ENCODE measurements at places on chromosomes 4 and X.

DNA sequence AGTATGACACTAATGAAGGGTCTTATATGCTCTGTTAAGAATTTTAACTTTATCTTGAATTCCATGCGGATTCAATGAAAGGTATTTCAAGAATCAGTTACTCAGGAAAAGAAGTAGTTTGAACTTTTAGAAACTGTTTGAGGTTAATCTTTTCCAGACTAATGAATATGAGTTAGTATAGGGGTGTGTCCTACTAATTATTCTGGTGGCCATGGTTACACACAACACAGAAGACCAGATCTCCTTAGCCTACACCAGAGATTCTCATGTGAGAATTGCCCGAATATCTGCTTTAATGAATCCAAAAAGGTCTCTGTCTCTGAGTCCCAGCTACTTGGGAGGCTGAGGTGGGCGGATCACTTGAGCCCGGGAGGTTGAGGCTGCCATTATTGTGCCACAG is 100.4 kb downstream of the MMRN1 start:
- no peak for DNase-seq

DNA sequence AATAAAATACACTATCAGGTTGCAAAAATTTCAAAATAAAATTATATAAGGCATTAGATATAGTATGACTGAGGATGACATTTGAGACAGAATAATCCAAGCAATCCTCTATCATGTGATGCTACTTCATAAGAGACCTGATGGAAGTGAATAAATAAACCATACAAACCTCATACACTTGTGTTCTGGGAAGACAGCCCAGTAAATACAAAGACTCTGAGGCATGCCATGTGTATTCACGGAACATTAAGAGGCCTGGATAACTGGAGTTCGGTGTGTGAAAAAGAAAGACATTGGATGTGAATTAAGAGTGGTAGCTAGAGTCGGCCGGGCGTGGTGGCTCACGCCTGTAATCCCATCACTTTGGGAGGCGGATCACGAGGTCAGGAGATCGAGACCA is 364.2 kb downstream of the ADAM29 start:
- DNase-seq: no peak

DNA sequence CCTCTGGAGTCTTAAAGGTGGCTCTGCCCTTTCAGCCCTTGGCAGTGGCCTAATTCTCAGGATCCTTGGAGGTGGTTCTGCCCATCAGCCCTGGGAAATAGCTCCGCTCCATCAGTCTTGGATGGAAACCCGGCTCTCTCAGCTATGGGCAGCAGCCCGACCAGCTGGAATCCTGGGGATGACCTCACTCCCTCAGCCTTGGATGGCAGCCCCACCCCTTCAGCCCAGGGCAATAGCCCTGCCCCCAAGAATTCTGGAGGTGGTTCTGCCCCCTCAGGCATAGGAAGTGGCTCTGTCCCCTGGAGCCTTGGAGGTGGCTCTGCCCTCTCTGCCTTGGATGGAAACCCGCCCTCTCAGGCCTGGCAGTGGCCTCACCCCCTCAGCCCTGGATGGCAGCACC is 127.7 kb downstream of the RBMX2 start:
- no peak for DNase-seq

GRCh38 chrX:150192816-150193215 is 170.3 kb upstream of the MAMLD1 start:
- DNase-seq: no peak

DNA sequence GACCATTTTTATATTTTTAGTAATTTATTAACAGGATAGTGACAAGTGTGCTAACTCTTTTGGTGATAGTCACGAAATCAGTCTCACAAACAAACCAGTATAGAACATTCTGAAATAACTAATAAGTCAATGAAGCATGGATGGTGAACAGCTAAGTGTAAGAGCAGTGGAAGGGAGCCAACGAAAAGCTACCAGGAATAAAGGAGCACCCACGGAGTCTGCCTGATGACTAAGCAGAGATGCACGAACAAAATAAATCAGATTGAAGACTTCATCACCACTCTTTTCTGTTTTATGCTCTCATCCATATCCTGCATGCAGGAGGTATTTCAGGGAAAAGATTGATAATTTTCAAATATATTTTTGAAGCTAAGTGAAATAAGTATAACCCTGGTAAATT is 891.1 kb upstream of the HS3ST1 start:
- no peak for DNase-seq

- no peak for DNase-seq
Observed at GRCh38 chr4:40190880-40191815, 5.7 kb upstream of the RHOH start.

- no peak for DNase-seq
Observed at GRCh38 chr4:107650251-107650650, 69.8 kb downstream of the PAPSS1 start.

DNA sequence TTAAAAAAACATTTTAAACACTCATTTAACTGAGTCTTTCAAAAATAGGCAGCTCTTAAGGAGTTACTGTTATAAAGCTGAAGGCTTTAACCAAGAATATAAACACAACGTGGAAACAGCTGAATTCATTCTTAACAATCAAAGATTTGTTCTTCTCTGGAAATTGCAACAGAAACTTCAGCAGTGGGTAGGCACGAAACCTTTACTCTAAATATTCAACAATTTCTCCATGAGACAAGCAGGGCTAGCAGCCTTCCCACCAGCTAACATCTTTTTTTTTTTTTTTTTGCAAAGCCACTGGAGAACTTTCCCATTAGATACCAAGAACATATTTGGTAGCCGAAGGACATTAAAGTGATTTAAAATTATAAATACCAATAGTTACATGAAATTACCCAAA is 78.2 kb upstream of the PRSS48 start:
- no peak for DNase-seq

DNA sequence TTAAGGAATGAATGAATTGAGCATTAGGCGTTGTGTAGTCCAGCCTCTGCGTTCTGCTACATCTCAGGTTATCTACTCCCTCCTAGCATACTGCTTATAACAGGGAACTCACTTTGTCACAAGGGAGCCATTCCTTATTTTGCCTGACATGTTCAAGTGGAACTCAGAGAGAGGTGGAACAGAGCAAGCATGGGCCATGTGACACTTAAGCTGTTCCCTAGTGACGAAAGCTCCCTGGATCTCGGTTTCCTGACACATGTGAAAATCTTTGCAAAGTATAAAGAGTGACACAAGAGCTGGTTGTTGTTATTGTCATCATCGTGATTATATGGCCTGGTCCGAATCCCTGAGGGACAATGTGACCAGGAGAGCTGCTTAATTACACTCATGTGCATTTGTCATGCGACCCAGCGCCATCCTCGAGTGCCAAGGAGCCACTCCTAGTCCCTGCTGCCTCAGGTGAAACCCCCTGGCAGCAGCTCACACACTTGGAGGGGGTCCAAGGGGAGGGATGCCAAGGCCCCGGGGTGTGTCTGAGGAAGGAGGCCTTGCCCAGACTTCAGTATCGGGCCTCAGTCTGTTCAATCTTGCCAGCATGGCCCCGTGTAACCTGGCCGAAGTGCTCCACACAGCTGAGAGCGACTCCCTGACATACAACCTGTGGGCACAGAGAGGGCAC is 98.5 kb upstream of the MAP3K15 start:
- no peak for DNase-seq

DNA sequence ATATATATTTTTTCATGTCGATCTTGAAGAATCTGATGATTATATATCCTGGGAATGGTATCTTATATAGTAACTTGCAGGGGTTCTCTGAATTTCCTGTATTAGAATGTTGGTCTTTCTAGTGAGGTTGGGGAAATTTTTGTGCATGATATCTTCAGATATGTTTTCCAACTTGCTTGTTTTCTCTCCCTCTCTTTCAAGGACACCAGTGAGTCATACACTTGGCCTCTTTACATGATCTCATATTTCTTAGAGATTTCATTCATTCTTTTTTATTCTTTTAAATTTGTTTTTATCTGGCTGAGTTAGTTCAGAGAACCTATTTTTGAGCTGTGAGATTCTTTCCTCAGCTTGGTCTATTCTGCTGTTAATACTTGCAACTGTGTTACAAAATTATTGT is 27.2 kb upstream of the C4orf17 start:
- no peak for DNase-seq

- DNase-seq: no peak
Observed at GRCh38 chrX:20394451-20394850, 127.7 kb upstream of the RPS6KA3 start.
